ENCODE measurements at places on chromosomes 1 and 21.

- no peak for DNase-seq
These were observed 123.7 kb downstream of the MATN1 start for GRCh38 chr1:30599721-30600120.

GRCh38 chr21:45278156-45278911, 9.4 kb downstream of the POFUT2 start:
- no peak for DNase-seq

DNA sequence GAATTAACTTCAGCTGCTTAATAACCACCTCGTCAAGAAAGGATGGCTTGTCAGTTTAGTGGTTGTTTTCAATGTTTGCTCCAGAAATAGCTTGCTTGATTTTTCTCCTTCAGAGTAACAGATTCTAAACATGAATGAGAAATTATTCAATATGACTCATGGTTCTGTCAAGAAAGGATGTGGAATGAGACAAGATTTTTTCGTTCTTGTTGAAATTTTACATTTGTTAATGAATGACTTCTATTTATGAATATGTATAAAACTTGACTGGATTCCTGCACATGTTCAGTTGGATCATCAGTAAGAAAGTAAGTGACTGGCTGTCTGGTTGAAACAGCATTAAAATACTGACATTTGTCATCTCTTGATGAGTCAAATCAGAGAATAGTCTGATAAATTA, 38.3 kb downstream of the IFI44 start:
- no peak for DNase-seq

- DNase-seq: no peak
These were observed 20.2 kb downstream of the MRPL37 start for GRCh38 chr1:54220004-54220811.

DNA sequence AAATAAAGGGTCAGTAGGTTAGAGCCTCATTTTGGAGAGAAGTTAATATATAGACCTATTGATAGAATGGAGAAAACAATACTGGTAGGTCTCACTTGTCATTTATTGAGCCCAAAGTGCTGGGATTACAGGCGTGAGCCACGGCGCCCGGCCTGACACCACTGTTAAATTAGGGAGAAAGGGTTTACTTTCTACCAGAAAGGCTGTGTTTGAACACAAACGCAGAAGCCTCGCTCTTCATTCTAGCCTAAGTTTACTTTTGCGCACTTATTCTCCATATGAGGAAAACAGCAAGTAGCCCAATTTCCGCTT, 710 bp upstream of the PRPF3 start:
- DNase-seq: no peak

DNA sequence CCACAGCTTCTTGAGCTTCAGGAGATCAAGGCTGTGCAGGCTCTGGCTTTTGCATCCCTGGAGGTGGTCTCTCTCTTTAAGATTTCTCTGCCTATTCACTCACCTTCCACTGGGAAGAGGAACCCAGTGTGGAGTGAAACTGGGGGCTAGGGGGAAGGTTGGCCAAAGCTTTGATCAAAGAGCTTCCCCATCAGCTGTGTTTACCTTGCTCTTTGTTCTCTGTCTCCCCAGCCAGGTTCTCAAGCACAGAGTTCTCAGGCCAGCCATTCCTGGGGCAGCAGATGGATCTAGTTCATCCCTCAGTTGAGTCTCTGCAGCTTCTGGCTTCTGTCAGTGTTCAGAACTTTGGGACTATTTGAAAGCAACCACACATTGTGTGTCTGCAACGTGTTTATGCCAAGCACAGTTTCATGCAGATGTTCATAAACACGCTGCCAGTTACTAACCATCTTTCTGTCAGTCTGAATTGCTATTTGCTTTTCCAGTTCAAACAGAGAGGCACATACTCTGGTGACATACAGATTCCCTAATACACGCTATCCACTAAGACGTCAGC, 17.2 kb upstream of the MRPS14 start:
- DNase-seq: no peak

DNA sequence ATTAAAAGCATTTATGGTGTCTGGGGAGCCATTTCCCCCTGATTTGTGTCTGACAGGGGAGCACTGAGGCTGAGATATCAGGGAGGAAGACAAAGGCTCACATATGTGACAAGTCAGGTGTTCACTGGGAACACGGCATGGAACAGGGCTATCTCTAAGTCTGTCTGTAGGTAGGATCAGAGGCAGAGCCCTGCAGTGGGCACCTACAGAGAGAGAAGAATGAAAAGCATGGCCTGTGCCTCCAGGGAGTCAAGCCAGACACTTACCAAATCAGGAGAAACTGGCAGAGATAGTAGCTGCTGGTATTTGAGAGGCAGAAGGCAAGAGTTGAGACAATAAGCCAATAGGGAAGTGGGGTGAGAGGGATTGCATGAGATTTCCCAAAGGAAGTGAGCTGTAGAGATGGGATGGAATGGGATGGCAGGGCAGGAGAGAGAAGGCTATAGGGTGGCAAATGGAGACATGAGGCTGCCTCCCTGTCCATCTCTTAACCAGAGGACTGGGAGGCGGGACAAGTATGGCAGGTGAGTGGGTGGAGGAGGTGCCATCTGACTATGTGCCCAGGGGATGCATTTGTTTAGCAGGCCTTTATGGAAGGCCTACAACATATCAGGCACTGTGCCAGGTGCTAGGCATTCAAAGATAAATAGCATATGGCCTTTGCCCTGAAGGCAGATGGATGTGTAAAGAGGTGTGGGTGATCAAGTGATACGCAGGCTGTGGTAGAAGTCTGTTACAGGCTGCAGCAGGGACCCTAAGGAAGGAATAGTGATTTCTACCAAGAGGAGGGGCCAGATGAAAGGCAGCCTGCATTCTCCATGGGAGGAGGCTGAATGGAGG, 136.2 kb upstream of the IPO9 start:
- no peak for DNase-seq

- DNase-seq: no peak
These were observed 51.6 kb downstream of the ZNF644 start for GRCh38 chr1:90970208-90970607.

DNA sequence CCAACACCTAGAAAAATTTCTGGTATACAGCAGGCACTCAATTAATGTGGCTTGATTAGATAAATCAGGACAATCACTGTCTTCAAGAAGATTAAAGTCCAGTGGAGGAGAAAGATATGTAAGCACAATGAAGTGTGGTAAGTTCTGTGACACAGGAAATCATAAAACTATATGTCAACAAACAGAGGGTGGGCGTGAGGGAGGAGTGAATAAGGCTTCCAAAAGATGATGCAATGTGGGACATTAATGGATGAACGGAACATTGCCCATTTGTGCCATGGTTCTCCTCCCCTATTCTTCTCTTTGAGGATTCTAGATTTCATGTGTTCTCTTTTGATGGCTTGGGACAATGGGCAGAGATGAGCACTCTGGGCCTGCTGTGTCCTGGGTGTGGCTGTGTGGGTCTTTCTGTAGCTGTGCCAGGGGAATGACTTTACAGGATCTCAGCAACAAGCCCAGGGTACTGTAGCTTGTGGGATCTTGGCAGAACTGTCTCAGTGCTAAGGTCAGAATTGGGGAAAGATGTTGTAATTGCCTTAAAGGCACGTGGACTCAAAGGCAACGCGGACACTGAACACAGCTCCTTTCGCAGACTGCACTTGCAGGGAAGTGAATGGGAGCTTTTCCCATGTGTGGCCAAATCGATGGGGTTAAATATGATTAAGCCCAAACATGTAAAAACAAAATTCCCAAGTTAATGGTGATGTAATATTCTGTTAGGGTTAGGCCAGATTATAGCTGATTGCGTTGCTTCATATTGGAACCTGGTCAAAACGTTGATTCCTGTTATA, 366.9 kb downstream of the TGFB2 start:
- DNase-seq: no peak

GRCh38 chr21:20603236-20603635, 395.0 kb upstream of the NCAM2 start:
- DNase-seq: no peak

DNA sequence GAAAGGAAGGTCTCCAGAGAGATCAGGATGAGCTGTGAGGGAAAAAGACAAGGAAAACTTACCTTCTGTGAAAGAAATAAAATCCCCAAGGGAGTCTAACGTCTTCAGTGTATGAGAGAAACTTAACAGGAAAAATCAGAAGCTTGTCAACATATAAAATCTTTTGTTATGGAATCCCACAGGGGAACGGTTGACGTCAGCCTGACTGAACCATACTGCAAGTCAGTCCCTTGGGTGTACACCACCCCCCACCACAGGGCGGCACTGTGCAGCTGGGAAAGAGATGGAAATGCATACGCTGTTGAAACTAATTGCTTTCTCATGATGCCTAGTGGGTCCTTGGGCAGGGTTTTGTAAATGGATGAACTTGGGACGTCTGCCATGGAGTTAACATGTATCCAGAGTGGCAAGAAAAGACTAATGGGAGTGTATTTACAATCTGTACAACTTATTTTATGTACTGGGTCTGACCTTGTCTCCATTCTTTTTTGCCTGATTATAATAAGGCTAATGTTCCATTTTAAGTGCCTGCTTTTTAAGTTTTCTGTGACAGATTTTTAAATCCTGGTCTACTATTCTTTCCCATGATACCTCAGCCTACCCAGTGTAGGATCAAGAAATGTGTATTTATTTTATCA, 22.7 kb downstream of the UTP25 start:
- peak; percentile 19 for DNase-seq

DNA sequence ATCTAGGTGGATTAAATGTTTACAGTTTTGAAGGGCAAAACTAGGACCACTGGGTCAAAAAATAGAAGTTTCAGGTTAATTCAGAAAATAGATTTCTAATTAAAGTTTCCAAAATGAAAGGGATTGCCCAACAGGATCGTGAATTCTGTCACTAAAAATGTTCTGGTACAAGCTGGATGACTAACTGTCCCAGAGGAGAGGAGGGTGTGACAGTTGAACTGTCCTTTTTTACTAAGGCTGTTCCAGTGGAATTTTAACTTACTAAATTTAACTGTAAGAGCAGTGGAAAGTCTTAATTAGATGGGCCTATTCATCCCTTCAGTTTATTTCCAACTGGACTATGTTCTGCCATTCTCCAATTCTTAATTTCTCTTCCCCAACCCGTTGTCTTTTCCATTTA, 7.2 kb downstream of the SNX7 start:
- DNase-seq: no peak

DNA sequence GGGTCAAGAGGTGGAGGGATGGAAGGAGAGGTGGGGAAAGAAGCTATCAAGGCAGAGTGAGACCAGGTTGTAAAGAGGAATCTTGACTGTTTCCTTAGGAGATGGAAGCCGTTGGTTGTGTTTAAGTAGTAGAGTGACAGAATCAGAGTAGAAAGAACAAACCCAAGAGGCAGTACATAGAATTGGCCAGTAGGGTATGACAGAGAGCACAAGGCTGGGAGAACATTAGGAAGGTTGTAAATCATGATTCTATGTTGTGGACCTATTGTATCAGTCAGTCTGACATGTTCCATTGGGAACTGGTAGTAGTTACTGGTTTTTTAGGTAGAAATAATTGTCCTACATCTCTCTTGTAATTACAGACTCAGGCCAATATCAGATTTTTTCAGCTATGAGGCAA, 486.9 kb upstream of the USP24 start:
- no peak for DNase-seq

- no peak for DNase-seq
These were observed 137.8 kb upstream of the COA6 start for GRCh38 chr1:234235434-234235881.

- peak; percentile 70 for DNase-seq
These were observed 36.4 kb downstream of the ZNF697 start for GRCh38 chr1:119611701-119612113.

GRCh38 chr1:44408632-44409602, 3.9 kb downstream of the RNF220 start:
- no peak for DNase-seq

GRCh38 chr1:214573386-214574318, 22.2 kb upstream of the PTPN14 start:
- no peak for DNase-seq

- no peak for DNase-seq
These were observed 11.5 kb downstream of the TRAPPC3 start for GRCh38 chr1:36137776-36138175.

DNA sequence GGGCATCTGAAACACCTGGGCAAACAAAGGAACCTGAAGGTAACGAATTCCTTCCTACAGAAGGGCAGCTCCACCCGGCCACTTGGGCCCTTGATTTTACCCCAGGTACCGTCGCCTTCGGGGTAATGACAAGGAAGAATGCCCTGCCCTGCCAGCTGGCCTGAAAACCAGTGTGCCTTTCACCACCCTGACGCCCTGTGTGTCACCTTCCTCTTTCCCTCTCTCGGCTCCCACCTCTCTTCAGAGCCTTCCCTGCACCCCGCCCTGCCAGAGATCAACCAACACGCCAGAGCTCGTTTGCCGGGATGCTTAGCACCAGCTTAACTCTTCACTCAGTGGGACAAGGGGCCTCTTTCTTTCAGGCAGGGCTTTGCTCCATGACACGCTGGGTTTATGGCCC, 86.0 kb downstream of the SIM2 start:
- DNase-seq: no peak

GRCh38 chr1:156549390-156549789, 23.0 kb downstream of the IQGAP3 start:
- DNase-seq: no peak

- no peak for DNase-seq
These were observed 69.5 kb downstream of the TM2D1 start for GRCh38 chr1:61655453-61655852.

DNA sequence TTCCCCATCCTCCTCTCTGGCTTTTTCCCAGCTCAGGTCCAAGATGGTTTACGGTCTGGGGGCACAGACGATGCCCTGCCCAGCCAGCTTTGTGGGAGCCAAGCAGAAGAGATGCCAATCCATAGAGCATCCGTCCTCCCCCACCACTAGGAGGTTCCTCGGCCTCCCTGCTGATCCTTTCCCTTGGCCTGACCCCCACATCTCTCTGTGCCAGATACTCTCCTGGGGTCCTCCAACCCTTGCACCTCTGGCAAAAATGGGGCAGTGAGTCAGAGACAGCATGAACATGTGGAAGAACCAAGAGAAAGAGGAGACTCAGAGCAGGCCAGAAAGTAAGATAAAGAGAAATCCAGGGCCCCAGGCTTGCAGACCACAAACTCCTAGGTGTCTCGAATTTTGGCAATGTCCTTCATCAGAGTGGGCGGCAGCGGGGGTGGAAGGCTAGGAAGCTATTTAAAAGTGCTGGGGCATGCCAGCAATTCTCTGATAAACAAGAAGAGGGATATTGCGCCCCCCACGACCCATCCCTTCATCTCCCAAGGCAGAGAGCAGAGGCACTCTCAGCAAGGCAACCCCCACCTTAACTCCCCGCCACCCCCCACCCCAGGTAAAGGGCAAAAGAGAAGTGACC, 11.4 kb downstream of the BLACAT1 start:
- DNase-seq: no peak

GRCh38 chr1:50978852-50979781, 9.1 kb downstream of the CDKN2C start:
- no peak for DNase-seq

DNA sequence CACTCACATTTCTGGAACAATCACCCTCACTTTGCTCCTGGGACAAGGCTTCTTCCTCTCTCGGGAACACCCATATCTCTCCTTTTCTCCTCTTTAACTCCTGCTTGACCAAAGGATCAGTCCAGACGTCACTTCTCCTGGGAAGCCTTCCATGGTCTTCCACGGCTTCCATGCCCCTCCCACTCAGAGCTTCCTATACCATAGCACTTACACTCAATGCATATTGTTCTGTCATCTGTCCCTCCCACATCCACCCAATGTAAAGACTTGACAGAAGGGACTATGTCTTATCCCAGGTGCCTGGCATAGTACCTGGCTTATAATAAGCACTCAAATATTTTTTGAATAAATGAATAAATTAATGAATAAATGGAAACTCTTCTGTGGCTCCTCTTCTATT, 28.2 kb downstream of the CD34 start:
- no peak for DNase-seq

GRCh38 chr1:182473556-182473955, 23.6 kb downstream of the RGSL1 start:
- DNase-seq: no peak

GRCh38 chr1:84847253-84848250, 45.5 kb downstream of the LPAR3 start:
- peak; percentile 7 for DNase-seq

All from activated T-cell treated with anti-CD3 and anti-CD28 coated beads for 48 hours (primary cell).